ENCODE measurements at places on chromosomes 12 and 14. TPM values are rescaled to one million over a fixed set of nuclear protein-coding genes. Genes with fewer than 3 reads are reported as not detected.

The SLCO1B1 gene
- not detected for total RNA-seq

The CLEC2B gene
- total RNA-seq = 2.5 TPM

The WNT1 gene
- total RNA-seq = not detected

The TROAP gene
- total RNA-seq = 40.1 TPM

The TPPP2 gene
- total RNA-seq = not detected

The NGB gene
- total RNA-seq = not detected

The AVPR1A gene
- not detected for total RNA-seq

The PPM1H gene
- 0.59 TPM for total RNA-seq

The DPPA3 gene
- total RNA-seq = not detected

The PRKCH gene
- 5.2 TPM for total RNA-seq

The GLS2 gene
- total RNA-seq = under 0.01 TPM

The HOXC6 gene
- total RNA-seq = 0.89 TPM
